ENCODE measurements at places on chromosomes 7 and 10. TPM values are rescaled to one million over a fixed set of nuclear protein-coding genes. Genes with fewer than 3 reads are reported as not detected.

Gene ARHGAP22
- 1.9 TPM for total RNA-seq

Gene PLPP4
- total RNA-seq = not detected

Gene MSS51
- total RNA-seq = 2.0 TPM

Gene COL26A1
- total RNA-seq = 6.1 TPM

Gene PNLIP
- not detected for total RNA-seq

- no peak overlapping the region for H3K27ac ChIP-seq
- no peak for DNase-seq
- H3K36me3 ChIP-seq = peaks cover 3% of the 10 kb centered on the region
- no peak overlapping the region for H3K4me3 ChIP-seq
- peaks cover 2% of the 10 kb centered on the region for H3K27me3 ChIP-seq
- H3K4me1 ChIP-seq = peaks cover 9% of the 10 kb centered on the region
These were observed 4.7 kb downstream of the CYP3A7 start for GRCh38 chr7:99730238-99730810.

DNA sequence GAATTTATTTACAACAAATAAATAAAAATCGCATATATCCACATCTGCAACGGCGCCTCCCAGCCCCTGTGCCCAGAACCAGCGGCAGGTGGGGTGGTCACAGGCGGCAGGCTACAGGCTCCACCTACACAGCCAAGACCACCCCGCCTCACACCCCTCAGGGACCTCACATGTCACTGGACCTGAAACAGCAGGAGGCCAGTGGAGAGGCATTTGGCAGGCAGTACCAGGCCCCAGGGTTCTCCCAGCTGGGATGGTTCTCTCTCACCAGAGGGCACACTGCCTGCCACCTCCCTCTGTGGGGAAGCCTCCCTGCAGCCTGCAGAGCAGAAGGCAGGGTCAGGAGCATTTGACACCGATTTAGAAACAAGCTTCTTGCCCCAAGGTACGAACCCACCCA, 81.5 kb downstream of the MAD1L1 start:
- H3K4me1 ChIP-seq = peaks cover 8% of the 10 kb centered on the region
- DNase-seq = no peak
- no peak overlapping the region for H3K27ac ChIP-seq
- H3K27me3 ChIP-seq = peaks cover 6% of the 10 kb centered on the region
- H3K36me3 ChIP-seq = peaks cover 11% of the 10 kb centered on the region
- no peak overlapping the region for H3K4me3 ChIP-seq

GRCh38 chr7:21412410-21412851, 15.5 kb upstream of the SP4 start:
- peaks cover 10% of the 10 kb centered on the region for H3K4me1 ChIP-seq
- no peaks in the 10 kb centered on the region for H3K36me3 ChIP-seq
- no peak overlapping the region for H3K4me3 ChIP-seq
- no peak overlapping the region for H3K27ac ChIP-seq
- H3K27me3 ChIP-seq = no peaks in the 10 kb centered on the region

- H3K27ac ChIP-seq = no peak overlapping the region
- DNase-seq = no peak
- no peak overlapping the region for H3K4me3 ChIP-seq
- H3K4me1 ChIP-seq = no peaks in the 10 kb centered on the region
- H3K27me3 ChIP-seq = no peaks in the 10 kb centered on the region
- no peaks in the 10 kb centered on the region for H3K36me3 ChIP-seq
These were observed 22.8 kb downstream of the WDFY4 start for GRCh38 chr10:48707472-48707871.

DNA sequence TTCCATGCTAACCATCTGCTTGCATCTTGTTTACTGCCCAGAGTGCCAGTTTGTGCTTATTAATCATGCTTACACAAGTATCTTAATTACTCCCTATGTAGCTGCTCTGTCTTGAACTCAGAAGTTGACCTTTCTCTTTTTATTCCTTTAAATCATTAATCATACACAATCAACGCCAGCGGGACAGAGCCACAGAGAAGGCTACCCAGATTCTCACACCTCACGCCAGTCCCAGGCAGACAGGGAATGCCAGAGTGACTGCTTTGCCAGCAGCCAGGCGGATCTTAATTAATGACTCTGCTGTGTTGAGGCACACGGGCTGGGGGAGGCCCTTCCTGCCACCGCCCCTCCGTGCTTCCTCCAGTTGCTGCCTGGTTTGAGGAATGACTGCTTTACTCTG, 229.4 kb downstream of the LRMDA start:
- H3K4me1 ChIP-seq = peaks cover 16% of the 10 kb centered on the region
- no peak overlapping the region for H3K4me3 ChIP-seq
- no peak for DNase-seq
- H3K27me3 ChIP-seq = no peaks in the 10 kb centered on the region
- no peak overlapping the region for H3K27ac ChIP-seq

GRCh38 chr10:116627386-116627933, 6.7 kb downstream of the PNLIPRP2 start:
- no peak overlapping the region for H3K27ac ChIP-seq
- H3K4me3 ChIP-seq = no peak overlapping the region
- no peaks in the 10 kb centered on the region for H3K36me3 ChIP-seq
- DNase-seq = peak; percentile 76
- no peaks in the 10 kb centered on the region for H3K4me1 ChIP-seq
- H3K27me3 ChIP-seq = no peaks in the 10 kb centered on the region

GRCh38 chr10:73413108-73413527, 740 bp downstream of the ANXA7 start:
- peak overlapping the region; percentile 85 for H3K27ac ChIP-seq
- H3K36me3 ChIP-seq = no peaks in the 10 kb centered on the region
- peak overlapping the region; percentile 94 for H3K4me3 ChIP-seq
- no peaks in the 10 kb centered on the region for H3K27me3 ChIP-seq
- H3K4me1 ChIP-seq = peaks cover 24% of the 10 kb centered on the region

DNA sequence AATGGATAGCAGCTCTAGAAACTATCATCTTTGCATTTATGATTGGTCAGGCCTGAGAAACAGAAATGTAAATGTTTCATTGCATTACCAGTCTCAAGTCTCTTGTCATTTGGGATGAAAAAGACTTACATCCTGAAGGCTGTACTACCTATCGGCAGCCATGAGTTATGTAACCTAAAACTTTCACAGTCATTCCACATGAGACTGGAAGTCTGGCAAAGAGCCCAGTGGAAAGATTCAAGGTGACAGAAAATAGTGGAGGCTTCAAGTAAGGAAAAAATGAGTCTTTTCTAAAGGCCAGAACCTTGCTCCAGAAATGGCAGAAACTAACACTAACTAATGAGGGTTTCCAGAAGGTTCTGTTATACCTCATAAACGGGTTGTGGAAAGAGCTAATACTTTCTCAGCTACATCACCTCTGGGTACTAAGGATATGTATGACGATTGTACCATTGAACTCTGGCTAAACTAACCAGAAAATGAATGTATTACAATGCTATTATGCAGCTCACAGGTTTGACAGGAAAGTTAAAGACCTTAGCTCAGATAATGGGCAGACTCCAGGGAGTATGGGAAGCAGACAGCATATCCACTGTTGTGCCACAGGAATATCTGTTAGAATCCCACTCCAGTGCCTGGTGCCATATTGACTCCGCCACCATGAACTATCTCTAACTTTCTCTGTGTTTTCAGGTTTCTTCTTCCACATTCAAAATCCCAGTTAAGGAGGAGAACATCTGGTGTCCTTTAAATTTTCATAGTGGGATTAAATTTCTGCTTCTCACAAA, 41.7 kb upstream of the DYNC1I1 start:
- no peak for DNase-seq
- H3K36me3 ChIP-seq = no peaks in the 10 kb centered on the region

- H3K27ac ChIP-seq = no peak overlapping the region
- H3K4me3 ChIP-seq = no peak overlapping the region
- DNase-seq = no peak
These were observed 42.7 kb upstream of the HYAL4 start for GRCh38 chr7:123802249-123802648.

- no peak for DNase-seq
- H3K4me3 ChIP-seq = no peak overlapping the region
- H3K36me3 ChIP-seq = no peaks in the 10 kb centered on the region
These were observed 28.9 kb downstream of the ADD3 start for GRCh38 chr10:110036640-110037039.

- H3K36me3 ChIP-seq = no peaks in the 10 kb centered on the region
- no peaks in the 10 kb centered on the region for H3K4me1 ChIP-seq
- no peak overlapping the region for H3K4me3 ChIP-seq
- peak; percentile 64 for DNase-seq
- no peak overlapping the region for H3K27ac ChIP-seq
These were observed 317.8 kb downstream of the SH2D4B start for GRCh38 chr10:80855348-80855971.

DNA sequence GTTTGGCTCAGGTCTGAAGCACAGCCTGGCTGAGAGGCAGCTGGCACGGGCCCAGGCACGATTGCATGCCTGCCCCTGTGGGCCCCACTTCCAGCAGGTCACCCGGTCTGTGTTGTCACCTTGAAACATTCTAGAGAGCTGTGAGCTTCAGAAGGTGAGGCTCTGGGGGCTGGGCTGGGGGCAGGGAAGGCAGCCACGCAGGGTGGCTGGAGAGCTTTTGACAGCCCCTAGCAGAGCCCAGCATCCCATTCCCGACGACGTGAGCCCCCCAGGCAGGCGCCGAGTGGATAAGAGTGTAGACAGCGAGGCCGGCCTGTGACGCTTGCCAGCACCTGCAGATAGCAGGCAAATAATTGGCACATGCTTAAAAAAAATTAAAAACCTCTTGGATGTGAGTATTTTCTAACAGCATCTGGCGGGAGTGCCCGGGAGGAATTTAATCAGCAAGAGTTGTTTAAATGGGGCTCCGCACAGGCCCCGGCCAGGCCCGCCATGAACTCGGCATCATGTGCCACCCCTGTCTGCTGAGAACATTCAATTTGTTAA, 212.0 kb upstream of the TBX20 start:
- peaks cover 2% of the 10 kb centered on the region for H3K27me3 ChIP-seq
- H3K27ac ChIP-seq = no peak overlapping the region
- H3K36me3 ChIP-seq = no peaks in the 10 kb centered on the region
- no peak for DNase-seq
- no peak overlapping the region for H3K4me3 ChIP-seq

DNA sequence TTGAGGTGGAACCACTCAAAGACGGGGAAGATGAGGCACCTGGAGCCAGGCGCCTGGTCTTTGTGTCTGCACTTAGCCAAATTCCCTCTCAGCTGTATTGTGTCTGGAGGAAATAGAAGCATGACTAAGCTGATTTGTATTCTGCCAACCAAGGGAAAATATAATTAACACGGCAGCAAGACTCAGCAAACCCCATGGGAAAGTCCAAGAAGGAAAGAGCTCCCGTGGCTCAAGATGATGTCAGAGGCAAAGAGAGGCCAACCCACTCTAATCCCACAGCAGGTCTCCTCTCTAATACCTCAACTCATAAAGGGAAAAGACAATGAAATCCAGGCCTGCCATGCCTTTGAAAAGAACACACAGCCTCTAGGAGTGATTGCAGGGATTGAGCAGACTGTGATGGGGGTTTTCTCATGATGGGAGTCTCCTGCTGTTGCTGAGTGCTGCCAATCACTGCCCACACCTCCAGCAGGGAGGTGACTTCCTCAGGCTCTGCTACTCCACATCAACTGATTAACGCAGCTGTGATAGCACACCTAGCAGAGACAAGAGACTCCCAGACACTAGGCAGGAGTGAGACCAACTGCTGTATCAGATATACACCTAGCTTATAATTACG, 255.5 kb upstream of the C7orf33 start:
- peaks cover 51% of the 10 kb centered on the region for H3K4me1 ChIP-seq
- DNase-seq = no peak
- peaks cover 18% of the 10 kb centered on the region for H3K27me3 ChIP-seq
- peak overlapping the region; percentile 33 for H3K27ac ChIP-seq

GRCh38 chr10:100744136-100744986, 1.0 kb upstream of the PAX2 start:
- DNase-seq = no peak
- H3K27ac ChIP-seq = no peak overlapping the region
- H3K27me3 ChIP-seq = peaks cover 41% of the 10 kb centered on the region
- peaks cover 48% of the 10 kb centered on the region for H3K4me1 ChIP-seq
- H3K4me3 ChIP-seq = peak overlapping the region; percentile 85

DNA sequence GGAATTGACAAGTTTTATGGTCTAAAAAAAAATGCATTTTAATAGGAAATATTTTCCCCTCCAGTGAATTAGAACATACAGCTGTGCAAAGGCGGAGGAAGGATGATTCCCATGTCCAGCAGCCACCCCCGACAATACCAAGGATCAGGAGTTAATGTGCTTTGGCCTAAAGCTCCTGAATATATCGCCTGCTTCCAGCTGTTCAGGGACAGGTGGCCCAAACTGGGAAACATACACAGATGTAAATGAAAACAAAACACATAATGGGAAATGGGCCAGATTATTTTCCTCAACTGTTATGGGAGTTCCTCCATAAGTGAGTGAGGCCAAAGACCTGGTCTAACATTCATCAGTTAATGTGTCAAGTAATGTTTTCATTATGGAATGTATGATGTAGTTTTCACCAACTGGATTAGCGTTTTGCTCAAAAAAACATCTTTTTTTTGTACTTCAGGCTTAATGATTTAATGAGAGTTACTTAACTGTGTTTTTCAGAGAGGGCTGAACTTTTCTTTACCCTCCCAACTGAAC, 55.1 kb upstream of the LAMB1 start:
- H3K27me3 ChIP-seq = no peaks in the 10 kb centered on the region
- H3K27ac ChIP-seq = no peak overlapping the region
- H3K36me3 ChIP-seq = no peaks in the 10 kb centered on the region
- peaks cover 11% of the 10 kb centered on the region for H3K4me1 ChIP-seq

DNA sequence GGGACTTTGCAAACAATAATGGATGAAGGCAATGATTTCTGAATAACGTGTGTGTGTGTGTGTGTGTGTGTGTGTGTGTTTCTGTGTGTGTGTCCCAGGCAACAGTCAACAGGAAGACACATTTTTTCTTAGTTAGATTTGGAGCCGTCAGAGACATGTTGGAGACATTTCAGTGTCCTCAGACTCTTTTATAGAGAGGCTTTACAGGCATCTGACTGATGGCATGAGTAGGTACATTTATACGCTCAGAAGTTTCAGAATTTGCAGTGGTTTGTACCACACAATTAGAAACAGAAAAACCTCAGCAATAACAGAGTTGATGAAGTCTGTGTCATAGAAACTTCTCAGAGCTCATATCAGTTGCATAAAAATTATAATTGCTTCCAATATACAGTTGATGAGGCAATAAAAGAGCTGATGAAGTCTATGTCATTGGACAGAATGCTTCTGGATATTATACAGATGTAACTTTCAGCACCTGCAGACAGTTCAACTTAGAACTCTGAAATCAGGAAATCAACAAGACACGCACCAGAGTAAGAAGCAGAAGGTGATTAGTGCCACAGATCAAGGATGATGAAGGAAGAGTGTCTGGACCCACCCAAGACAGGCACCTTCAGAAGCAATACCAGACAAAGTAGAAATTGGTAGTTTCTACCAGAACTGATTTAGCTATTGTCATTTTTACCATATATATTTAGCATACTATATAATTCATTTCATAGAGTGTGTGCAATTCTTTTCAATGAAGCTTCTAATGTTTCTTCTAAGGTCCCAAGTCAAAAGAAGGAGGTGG, 104.5 kb upstream of the LYZL1 start:
- no peak for DNase-seq
- no peaks in the 10 kb centered on the region for H3K27me3 ChIP-seq
- peaks cover 3% of the 10 kb centered on the region for H3K36me3 ChIP-seq
- H3K4me1 ChIP-seq = no peaks in the 10 kb centered on the region
- no peak overlapping the region for H3K27ac ChIP-seq
- H3K4me3 ChIP-seq = no peak overlapping the region

GRCh38 chr10:22437620-22438588, 92.6 kb downstream of the SPAG6 start:
- DNase-seq = no peak
- peak overlapping the region; percentile 90 for H3K27ac ChIP-seq
- peaks cover 4% of the 10 kb centered on the region for H3K36me3 ChIP-seq
- peaks cover 15% of the 10 kb centered on the region for H3K27me3 ChIP-seq
- H3K4me3 ChIP-seq = peak overlapping the region; percentile 94

GRCh38 chr7:86320341-86320740, 323.4 kb upstream of the GRM3 start:
- no peaks in the 10 kb centered on the region for H3K36me3 ChIP-seq
- no peaks in the 10 kb centered on the region for H3K27me3 ChIP-seq
- no peak overlapping the region for H3K4me3 ChIP-seq
- H3K27ac ChIP-seq = no peak overlapping the region

Measured in endothelial cell (in vitro differentiated cells).